Lower lobe of right lung (tissue), 2 donors: ENCODE measurements at places on chromosomes 5 and 9. TPM values are rescaled to one million over a fixed set of nuclear protein-coding genes. Genes with fewer than 3 reads are reported as not detected.

DNA sequence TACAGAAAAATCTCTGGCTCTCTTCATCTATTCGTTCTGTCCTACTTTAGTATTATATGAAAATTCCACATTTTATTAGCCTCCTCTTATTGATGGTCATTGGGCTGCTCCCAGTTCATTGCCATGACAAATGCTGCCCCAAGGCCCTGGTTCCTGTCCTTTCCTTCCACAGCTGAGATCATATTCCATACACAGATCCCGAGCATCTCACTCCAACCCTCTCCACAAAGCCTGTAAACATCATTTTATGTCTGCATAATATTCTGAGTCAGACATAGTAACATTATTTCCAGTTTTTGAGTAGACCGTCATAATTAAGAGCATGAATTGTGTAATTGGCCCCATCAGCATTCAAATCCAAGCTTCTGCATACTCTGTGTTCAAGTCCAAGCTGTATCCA, 86.3 kb downstream of the MVB12B start:
- no peak overlapping the region for H3K27ac ChIP-seq
- no peaks in the 10 kb centered on the region for H3K27me3 ChIP-seq
- peaks cover 33% of the 10 kb centered on the region for H3K36me3 ChIP-seq

DNA sequence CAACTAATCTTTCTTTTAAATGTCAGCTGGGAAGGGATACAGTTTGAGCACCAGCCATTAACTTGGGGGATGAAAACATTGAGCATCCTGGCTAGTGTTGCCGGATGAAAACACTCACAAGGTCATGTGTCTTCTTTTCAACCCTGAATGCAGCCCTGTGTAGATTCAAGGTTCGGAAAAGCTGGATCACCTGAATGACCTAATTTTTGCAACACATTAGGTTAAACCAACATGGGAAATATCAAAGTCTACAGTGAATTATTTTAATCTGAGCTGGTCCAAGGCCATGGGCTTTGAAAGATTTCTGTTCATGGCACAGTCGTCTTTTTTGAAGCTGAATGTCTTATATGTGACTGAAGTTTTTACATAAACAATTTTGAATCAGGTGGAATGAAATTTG, 281.2 kb downstream of the ARHGEF28 start:
- H3K36me3 ChIP-seq = peaks cover 17% of the 10 kb centered on the region
- DNase-seq = no peak

- H3K4me3 ChIP-seq = peak overlapping the region; percentile 57
- peak overlapping the region; percentile 46 for H3K27ac ChIP-seq
- peaks cover 34% of the 10 kb centered on the region for H3K36me3 ChIP-seq
- DNase-seq = no peak
- no peaks in the 10 kb centered on the region for H3K27me3 ChIP-seq
Measured at GRCh38 chr9:136051453-136051836, 43.6 kb downstream of the NACC2 start.

- H3K27me3 ChIP-seq = no peaks in the 10 kb centered on the region
- no peaks in the 10 kb centered on the region for H3K4me1 ChIP-seq
- no peak for DNase-seq
- H3K27ac ChIP-seq = no peak overlapping the region
- H3K36me3 ChIP-seq = no peaks in the 10 kb centered on the region
Measured at GRCh38 chr9:85182383-85182782, 512.9 kb downstream of the NTRK2 start.

DNA sequence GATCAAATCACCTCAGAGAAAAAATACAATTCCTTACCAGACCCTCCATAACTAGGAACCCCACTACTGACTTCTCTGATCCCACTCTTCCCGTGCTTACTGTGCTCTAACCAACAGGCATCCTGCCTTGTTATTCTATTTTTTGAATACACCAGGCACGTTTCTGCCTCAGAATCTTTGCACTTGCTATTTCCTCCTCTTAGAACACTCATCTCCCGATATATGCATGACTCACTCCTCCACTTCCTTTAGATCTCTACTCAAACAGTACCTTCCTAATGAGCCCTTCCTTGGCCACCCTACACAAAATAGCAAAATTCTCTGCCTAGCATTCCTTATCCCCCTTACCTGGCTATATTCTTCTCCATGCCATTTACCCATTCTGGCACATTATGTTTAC, 43.9 kb downstream of the MAPKAP1 start:
- no peak for DNase-seq
- no peak overlapping the region for H3K27ac ChIP-seq
- peaks cover 12% of the 10 kb centered on the region for H3K36me3 ChIP-seq
- peaks cover 6% of the 10 kb centered on the region for H3K4me1 ChIP-seq

DNA sequence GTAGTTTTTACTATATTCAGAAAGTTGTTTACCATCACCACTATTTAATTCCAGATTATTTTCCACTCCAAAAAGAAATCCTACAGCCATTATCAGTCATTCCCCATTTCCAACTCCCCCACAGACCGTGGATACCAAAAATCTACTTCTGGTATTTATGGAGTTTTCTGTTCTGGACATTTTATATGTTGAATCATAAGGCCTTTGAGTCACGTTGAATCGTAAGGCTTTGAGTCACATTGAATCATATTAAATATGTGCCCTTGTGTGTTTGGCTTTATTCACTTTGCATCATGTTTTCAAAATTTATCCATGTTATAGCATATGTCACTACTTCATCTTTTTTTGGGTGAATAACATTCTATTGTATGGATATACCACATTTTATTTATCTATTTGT, 454.1 kb upstream of the NUDT12 start:
- no peaks in the 10 kb centered on the region for H3K4me1 ChIP-seq
- no peaks in the 10 kb centered on the region for H3K27me3 ChIP-seq
- H3K27ac ChIP-seq = no peak overlapping the region
- no peak overlapping the region for H3K4me3 ChIP-seq

- H3K4me1 ChIP-seq = peaks cover 63% of the 10 kb centered on the region
- peaks cover 85% of the 10 kb centered on the region for H3K36me3 ChIP-seq
- no peaks in the 10 kb centered on the region for H3K27me3 ChIP-seq
Measured at GRCh38 chr9:33297432-33297831, 7.1 kb downstream of the NFX1 start.

DNA sequence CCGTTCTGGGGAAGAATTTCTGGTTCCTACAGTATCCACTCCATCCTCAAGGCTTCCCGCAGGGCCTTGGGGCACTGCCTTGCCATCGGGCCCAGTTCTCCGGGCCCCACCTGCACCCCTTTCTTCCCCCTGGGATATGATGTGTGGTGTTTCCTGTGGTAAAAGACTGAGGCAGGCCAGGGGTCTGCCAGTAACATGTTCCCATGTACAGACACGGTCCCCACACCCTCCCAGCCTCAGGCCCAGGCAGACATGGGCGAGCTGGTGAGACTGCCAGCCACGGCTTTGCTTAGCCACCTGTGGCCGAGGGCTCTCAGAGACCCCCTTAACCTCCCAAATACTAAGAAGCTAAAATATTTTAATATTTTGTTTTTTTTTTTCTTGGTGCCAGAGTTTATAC, 46.0 kb downstream of the NDST1 start:
- H3K4me3 ChIP-seq = no peak overlapping the region
- H3K4me1 ChIP-seq = no peaks in the 10 kb centered on the region
- H3K27me3 ChIP-seq = no peaks in the 10 kb centered on the region

GRCh38 chr9:110835404-110835803, 166.8 kb downstream of the MUSK start:
- H3K4me3 ChIP-seq = no peak overlapping the region
- H3K36me3 ChIP-seq = no peaks in the 10 kb centered on the region
- no peak overlapping the region for H3K27ac ChIP-seq
- H3K27me3 ChIP-seq = no peaks in the 10 kb centered on the region

The SHOC1 gene
- total RNA-seq = 0.15 TPM

The TMOD1 gene
- total RNA-seq = 7.9 TPM

The CYLC2 gene
- not detected for total RNA-seq

The HRCT1 gene
- total RNA-seq = 8.7 TPM
